ENCODE measurements at places on chromosomes 4 and X.
A peak's percentile ranks its signal among the peaks of the same experiment; 100 is the strongest.

- peak; percentile 82 for DNase-seq
Measured at GRCh38 chrX:40174001-40174853, 76.5 kb upstream of the BCOR start.

- no peak for DNase-seq
Measured at GRCh38 chrX:99588936-99589335, 821.1 kb downstream of the PCDH19 start.

- DNase-seq = no peak
Measured at GRCh38 chr4:159283696-159284095, 180.8 kb downstream of the RAPGEF2 start.

GRCh38 chrX:71216485-71216884 lies 6.5 kb upstream of the GJB1 start:
- no peak for DNase-seq

DNA sequence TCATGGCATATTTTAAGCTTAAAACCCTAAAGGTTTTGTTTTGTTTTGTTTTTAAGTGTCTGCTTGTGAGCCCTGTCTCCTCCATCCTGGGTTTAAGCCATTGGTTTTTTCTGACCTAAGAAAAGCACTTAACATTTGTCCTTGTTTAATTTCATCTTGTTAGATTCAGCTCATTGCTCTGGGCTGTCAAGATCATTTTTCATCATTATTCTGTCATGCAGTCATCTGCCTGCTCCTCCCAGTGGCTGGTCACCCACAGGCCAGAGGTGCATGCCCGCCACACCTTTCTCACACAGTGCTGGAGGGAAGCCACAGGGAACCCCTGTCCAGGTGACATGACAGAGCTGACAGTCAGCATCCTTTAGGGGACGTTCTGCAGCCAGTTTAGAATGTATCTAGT lies 11.7 kb upstream of the REELD1 start:
- DNase-seq = no peak

DNA sequence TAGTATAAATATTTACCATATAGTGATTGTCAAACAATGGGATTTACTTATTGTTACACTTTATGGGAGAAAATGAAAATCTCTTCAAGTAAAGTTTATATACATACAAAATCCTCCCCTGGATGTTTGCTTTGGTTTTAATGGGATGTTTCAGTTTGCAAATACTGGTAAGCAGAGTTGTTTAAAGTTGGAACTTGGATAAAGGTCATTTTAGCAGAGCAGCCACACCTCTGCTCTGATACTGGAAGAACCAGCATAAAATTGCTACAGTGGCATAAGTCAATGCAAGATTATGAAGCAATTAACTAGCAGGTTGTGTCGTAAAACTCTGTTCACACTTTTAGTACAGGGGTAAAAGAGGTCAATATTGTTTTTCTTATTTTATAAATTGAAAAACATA lies 101.2 kb downstream of the TRAPPC11 start:
- no peak for DNase-seq

GRCh38 chr4:78926826-78927225 lies 12.4 kb downstream of the PAQR3 start:
- DNase-seq = no peak

GRCh38 chr4:173289353-173289727 lies 44.8 kb downstream of the HMGB2 start:
- no peak for DNase-seq

DNA sequence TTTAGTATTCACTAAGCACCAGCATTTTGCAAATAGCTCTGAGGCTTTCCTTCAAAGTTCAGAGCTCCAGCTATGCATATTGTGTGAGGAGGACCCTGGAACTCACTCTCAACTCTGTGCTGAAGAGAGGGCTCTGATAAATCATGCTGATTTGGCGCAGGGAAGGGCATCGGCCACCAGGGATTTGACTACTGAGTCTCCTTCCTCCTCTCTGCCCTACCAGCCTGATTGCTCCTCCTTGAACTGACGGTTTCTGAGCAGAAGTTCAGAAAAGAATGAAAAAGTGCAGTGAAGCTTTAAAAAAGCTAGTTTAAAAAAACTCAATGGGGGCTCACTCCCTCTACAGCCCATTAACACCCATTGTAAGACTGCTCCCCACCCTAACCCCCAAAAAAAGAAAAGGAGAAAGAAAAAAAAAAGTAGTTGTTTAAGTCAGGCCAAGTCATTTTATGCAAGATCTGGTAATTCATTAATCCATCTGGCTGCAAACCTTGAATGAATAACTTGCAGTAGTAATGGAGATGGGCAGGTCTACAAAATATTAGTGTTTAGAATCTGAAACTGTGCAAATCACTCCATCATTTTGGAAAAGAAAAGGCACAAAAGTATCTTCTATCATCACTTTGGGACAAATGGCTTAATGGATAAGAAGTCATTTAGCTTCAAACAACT lies 13.3 kb downstream of the PPARGC1A start:
- no peak for DNase-seq

- no peak for DNase-seq
Measured at GRCh38 chrX:16130707-16131106, 7.3 kb downstream of the GRPR start.

DNA sequence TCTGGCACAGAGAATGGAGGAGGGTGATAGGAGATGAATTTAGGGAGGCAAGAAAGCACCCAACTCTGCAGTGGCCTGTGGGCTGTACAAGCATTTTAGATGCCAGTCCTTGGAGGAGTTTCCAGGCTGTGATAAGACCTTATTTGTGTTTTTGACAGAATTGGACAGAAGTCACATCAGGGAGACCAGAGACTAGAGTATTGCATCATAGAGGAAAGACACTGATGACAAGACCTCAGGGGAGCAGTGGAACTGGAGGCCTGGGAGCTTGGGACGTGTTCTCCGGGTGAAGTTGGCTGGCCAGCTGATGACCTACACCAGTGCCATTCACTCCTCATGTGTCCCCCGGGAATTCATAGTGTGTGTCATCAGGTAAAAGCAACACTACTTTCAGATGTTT lies 284.0 kb upstream of the ZFP42 start:
- no peak for DNase-seq

DNA sequence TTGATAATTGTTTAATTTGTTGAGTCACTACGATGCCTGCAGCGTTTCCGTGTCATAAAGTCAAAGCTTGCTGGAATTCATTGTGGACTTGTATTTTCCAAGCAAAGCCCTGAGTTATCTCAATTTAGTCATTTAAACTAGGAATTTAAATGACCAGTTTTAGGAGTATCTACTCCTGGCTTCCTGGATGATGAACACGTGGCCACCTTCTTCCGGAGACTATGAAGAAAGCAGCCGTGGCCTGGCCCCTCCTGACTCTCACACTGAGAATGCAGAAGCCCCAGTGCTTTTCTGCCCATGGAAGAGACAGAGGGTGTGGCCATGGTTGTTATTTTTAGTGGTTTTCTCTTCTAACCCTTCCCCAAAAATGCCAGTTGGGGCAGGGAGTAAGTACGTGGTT lies 250.7 kb upstream of the GATB start:
- no peak for DNase-seq

DNA sequence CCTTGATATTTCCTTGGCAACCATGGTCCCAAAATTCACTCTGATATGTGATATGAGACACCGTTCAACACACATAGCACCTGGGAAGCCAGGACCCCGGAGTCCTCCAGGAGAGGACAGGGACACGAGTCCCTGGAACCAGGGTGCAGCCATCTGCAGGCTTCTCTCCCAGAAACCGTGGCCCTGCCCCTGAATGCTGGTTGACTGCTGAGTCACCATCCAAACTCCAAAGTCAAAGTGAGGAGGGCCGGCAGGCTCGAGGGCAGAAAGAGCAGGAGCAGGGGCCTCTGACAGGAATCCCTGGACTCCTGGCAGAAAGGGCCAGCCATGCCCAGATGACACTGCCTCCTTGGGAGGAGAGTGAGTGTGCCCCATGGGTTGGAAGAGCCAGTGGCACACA lies 6.9 kb upstream of the PNMA6A start:
- no peak for DNase-seq

DNA sequence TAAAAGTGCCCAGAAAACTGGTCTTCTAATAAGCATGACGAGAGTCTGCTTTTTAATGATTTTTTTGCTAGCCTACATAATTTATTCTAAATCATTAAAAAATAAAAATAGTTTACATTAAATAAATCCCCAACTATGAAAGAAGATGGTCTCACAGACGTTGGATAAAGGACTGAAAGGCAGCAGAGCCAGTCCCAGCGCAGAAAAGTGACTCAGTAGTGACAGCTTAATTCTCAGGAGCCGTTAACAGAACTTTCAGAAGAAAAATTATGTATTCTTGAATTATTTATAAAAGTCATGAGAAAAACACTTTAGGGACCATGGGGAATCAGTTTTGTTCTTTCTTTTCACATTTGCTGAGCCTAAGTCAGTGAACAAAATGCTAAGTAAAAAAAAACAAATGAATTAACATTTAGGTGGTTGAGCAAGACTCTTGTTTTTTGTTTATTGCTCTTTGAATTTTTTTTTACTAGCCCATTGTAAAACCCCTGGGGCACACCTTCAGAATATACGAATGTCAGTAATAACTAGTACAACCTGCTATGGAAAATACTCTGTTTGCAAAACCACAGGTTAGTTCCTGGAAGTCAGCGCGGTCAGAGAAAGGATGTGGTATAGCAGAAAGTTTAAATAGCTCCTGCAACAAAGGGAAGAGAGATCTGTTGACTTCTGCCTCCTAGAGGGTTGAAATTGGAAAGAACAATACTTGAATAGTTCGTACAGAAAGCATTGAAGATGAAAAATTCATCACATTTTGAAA lies 50.4 kb upstream of the CCDC160 start:
- peak; percentile 78 for DNase-seq

- no peak for DNase-seq
Measured at GRCh38 chr4:119733431-119733830, 104.8 kb upstream of the PDE5A start.

DNA sequence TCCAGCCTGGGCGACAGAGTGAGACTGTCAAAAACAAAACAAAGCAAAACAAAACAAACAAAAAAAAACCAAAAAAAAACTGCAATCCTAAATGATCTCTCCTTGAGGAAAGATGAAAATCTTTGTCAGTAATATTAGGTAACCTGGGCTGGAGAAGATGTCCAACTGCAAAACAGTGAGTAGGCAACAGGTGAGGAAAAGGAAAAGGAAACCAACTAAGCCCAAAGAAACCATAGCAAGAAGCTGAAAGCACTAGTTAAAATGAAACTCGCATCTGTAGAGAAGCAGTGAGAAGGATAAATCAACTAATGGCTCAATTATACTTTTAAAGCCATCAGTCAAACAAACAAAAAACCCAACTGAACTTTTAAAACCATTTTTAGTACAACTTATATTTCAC lies 54.2 kb downstream of the ENOX2 start:
- DNase-seq = no peak

GRCh38 chrX:65813245-65813644 lies 145.8 kb downstream of the MSN start:
- DNase-seq = no peak

- no peak for DNase-seq
Measured at GRCh38 chr4:7956270-7956808, 16.7 kb upstream of the AFAP1 start.

DNA sequence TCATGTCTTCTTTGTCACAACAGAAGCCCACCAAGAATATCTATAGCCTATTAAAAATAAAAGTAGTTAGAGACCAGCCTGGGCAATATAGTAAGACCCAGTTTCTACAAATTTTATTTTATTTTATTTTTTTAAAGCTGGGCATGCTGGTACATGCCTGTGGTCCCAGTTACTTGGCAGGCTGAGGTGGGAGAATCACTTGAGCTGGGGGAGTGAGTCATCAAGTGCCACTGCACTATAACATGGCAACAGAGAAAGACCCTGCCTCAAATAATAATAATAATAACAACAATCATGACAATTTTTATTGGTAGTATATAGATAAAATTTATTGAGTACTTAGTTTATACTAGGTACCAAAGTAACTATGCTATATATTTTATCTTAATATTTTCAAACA lies 93.0 kb upstream of the NPFFR2 start:
- DNase-seq = no peak

GRCh38 chr4:18518098-18518497 lies 496.5 kb upstream of the LCORL start:
- no peak for DNase-seq

- no peak for DNase-seq
Measured at GRCh38 chr4:184397516-184398163, 76.7 kb downstream of the IRF2 start.

DNA sequence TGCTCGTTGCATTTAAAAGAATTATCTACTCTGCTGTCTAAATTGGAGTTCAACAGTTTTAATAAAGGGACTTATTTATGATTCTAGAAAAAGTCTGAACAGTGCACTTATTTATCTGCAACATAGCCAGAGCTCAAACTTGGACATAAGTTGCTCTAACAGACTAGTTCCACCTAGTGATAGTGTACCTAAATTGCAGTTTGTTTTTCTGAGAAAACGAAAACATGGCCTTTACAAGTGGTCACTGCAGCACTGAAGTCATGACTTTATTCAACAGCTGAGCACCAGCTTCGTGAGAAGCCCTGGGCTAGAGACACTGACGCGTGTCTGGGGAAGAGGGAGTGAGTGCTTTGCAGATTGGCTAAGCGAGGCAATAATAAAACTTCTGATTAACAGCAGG lies 77.3 kb upstream of the IGSF1 start:
- no peak for DNase-seq

DNA sequence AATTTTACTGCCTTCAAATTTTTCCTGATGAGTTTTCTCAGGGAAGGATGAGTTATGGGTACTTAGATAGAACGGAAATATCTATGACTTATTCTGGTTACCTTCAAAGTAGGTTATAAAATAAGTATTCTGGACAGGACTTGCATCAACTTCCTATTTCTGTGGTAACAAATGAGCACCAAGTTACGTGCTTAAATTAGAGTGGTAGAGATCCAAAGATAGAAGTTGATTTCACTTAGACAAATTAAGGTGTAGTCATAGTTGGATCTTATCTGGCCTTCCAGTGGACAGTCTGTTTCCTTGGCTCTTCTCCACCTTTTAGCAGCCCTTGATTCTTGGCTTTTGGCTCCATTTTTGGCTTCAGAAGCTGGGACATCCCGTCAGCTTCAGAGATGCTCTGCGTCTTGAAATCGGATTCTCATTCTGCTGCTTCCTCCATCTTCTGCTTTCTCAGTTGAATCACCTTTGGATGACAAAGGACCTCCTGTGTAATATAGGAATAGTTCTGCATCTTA lies 109.9 kb downstream of the ZNF518B start:
- DNase-seq = no peak

DNA sequence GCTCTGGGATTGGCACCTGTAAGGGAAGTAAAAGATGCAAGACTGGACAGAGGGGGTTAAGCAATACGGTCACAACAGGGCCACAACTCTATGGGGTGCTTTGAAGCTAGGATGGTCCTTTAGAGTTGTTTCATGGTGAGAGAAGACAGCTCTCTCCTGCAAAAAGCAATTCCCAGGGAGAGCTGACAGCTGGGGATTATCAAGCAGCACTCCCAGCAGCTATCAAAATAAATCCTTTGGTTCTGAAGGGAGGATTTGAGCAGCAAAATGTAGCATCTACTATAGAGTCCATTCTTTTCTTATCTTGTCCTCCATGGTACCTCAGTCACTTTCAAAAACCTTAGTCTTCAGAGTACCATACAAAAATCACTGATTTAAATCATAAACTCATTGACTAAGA lies 35.1 kb upstream of the AP1AR start:
- no peak for DNase-seq

DNA sequence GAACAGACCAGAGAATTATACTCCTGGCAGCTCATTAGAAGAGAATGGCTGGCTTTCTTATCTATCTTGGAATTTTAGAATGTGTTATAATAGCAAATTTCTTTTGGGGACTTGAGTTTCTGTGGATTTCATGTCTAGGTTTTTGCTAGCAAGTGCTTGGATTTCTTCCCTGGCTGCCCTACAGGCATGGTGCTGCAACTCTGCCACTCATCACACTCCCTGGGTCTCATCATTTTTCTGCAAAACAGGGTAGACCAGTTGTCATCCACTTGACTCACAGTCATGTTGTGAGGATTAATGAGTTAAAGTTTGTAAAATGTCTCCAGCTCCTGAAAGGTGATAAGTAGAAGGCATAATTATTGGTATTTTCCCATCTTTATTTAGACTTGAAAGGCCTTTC lies 60.7 kb upstream of the LCORL start:
- DNase-seq = no peak

All from activated CD4-positive, alpha-beta T cell treated with anti-CD3 and anti-CD28 coated beads for 36 hours (primary cell).